SK-MEL-5 (cell line): ENCODE measurements at places on chromosomes 6 and 20.

GRCh38 chr6:38524436-38525145, 115.1 kb downstream of the BTBD9 start:
- no peak for DNase-seq

GRCh38 chr6:35181308-35181932, 32.3 kb upstream of the SCUBE3 start:
- no peak for DNase-seq

GRCh38 chr6:129890164-129890563, 29.0 kb upstream of the TMEM244 start:
- no peak for DNase-seq

GRCh38 chr6:118712969-118713368, 61.6 kb upstream of the CEP85L start:
- DNase-seq = peak; percentile 51

- DNase-seq = no peak
Observed at GRCh38 chr6:107534571-107535141, 44.7 kb downstream of the SOBP start.

GRCh38 chr6:163661272-163661671, 246.8 kb downstream of the QKI start:
- DNase-seq = no peak

DNA sequence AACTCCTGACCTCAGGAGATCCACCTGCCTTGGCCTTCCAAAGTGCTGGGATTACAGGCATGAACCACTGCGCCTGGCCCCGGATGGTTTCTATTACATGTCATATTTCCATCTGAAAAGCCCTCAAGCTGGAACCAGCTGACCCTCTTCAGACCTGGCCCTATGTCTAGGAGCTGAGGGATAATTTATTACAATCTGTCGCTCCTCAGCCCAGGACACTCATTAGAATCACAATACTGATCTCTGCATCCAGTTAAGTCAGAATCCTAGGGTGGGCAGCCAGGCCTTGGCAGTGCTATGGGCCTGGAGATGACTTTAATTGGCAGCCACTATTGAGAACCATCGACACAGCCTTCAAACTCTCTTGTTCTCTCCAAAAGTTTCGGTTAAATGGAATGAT, 162.6 kb upstream of the SNX9 start:
- no peak for DNase-seq

DNA sequence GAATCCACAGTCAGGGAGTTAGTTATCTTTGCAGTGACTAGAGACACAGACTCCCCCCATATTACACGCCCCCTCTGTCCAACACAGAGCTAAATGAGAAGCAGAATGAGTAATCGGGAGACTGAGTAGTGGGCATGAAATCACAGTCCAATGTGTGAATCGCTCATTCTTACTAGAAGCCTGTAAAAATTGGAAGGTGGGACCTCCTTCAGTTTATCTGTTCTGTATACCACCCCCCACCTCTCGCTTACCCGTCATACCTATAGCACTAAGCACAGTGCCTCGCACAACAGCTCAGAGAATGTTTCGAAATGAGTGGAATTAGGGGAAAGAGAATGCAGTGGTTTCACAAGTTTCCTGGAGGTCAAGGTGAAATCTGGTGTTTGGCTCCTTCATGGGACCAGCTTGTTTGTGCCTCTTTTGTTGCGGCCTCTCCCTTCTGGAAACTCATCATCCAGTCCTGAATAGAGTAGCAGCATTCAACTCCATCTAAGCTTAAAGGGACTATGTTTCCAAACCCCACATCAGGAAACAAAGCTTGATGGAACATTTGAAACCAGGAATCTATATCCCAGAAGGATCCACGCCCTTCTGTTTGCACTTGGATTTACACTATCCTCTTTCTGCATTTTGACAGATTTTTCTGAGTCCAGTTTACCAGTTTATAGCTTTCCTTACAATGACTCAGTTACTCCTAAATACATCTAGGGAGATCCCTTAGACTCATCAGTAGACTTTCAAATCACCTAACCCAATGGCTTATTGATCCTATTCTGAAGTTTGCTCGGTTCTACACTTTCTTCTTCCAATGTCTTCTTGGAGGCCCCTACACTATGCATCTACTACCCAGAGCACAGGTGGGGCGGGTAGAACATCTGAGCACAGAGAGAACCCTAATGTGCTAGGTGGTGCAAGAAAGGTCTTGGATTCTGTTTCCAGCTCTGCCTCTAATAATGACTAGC, 59.2 kb upstream of the PIM1 start:
- DNase-seq = no peak

DNA sequence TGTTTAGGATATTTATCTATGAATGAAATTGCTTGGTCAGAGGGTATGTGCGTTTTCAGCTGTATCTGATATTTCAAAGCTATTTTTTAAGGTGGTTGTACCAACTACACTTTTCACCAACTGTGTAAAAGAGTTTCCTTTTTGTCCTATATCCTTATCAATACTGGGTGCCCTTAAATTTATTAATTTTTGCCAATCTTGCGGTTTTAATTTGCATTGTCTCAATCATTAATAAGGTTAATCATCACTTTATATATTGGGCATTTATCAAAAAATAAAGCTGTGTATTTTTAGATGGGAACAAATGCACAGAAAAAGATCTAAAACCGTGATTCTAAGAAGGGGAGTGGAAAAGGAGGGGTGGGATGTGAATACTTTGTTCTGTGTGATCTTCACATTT, 66.7 kb upstream of the SALL4 start:
- DNase-seq = no peak

- DNase-seq = peak; percentile 74
Observed at GRCh38 chr6:166313255-166314070, 5.3 kb upstream of the PRR18 start.

GRCh38 chr20:3864518-3864917, 17.9 kb downstream of the MAVS start:
- DNase-seq = no peak

DNA sequence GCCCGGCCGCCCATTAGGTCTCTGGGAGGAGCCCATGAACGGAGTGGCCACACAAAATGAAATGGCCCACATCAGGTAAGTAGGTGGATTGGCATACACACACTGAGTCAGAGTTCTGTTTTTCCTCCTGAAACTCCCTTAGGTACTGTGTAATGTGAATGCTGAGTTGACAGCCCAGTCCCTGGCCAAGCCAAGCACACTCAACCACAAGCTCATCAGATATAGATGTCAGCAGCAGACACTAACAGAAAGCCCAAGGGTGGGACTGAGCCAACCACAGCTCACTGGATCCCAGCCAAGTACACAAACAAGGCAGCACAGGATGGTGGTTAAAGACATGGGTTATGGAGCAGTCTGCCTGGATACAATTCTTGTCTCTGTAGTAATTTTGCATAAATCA, 403.4 kb downstream of the GJA1 start:
- DNase-seq = no peak

DNA sequence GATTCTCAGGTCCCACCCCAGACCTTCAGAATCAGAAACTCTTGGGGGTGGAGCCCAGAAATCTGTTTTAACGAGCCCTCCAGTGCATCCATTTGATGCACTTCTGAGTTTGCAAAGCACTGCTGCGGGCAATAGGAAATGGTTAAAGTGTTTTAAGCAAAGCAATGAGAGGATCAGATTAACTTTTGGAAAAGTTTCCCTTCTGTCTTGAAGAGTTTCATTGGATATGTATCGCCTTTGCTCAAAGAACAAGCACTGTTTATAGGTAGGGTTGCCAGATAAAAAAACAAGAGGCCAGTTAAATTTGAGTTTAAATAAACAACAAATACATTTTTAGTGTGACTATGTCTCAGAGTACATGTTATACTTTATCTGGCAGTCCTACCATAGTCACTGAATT, 226.0 kb downstream of the BMP7 start:
- no peak for DNase-seq

GRCh38 chr20:45959956-45960630, 11.9 kb downstream of the ZNF335 start:
- DNase-seq = no peak

- DNase-seq = peak; percentile 67
Observed at GRCh38 chr6:26330859-26331217, 34.2 kb upstream of the BTN3A2 start.

GRCh38 chr20:21809961-21810523, 104.6 kb downstream of the PAX1 start:
- no peak for DNase-seq

DNA sequence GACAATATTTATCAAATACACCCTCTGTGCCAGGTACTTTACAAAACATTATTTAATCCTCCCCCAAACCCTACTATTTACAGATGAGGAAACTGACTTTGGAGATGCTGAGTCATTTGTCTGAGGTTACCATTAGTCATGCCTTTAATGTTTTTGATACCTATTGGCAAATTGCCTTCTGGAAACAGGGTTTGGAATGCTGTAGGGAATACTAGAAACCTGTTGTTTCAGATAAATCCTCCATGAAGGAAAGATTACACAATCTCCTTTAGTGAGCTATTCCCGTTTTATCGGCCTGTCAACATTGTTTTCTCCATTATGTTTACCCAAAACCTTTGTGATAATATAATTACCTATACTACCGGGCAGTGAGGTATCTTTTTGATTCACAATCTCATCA, 93.6 kb upstream of the ADGRF1 start:
- DNase-seq = peak; percentile 15

DNA sequence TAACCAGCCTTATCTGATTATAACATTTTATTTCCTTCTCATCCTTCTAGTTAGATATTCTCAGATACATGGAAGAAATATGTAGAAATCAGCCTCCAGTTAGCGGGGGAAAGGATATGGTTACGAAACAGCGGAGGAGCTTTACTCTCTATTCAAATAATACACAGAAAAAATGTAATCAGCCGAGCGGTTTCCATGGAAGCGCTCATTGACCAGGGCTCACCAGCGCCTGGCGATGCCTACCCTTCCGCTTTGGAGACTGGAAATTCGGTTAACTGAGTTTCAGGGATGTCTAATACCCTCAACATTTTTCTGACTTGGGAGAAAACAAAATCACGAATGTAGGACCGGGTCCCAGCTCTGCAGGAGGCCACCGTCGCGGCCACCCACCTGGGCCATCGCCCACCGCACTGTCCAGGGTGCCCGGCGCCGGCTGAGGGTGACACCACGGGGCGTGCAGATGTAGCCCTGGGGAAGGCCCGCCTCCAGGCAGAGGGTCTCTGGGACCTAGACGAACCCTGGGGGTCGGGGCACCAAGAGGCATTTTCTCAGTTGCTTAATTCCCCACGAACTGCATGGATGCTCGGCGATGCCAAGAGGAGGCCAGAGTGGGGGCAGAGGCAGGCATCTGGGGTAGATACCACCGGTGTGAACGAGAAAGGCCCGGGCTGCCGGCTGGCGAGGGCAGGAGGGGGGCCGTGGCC, 1.7 kb downstream of the PRR18 start:
- DNase-seq = no peak

- DNase-seq = no peak
Observed at GRCh38 chr20:38809942-38810341, 4.4 kb downstream of the PPP1R16B start.

DNA sequence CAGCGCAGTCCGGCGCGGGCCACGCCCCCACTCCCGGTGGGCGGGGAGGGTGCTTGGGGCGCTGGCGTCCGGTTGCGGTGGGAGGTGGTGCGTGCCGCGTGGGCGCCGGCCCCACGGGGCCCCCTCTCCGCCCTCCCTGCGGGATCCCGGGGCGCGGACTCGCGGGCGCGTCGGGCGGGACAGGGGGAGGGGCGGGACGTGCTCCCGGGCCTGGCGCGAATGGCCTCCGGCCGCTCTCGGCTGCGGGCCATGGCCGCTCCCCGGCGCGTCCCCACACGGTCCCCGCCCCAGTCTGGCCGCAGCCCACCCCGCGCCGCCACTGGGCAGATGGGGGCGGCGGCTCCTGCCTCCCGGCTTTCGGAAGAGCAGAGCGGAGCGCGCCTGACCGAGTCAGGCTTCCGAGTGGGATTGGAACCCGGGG, 771 bp upstream of the PPP1R3G start:
- no peak for DNase-seq

DNA sequence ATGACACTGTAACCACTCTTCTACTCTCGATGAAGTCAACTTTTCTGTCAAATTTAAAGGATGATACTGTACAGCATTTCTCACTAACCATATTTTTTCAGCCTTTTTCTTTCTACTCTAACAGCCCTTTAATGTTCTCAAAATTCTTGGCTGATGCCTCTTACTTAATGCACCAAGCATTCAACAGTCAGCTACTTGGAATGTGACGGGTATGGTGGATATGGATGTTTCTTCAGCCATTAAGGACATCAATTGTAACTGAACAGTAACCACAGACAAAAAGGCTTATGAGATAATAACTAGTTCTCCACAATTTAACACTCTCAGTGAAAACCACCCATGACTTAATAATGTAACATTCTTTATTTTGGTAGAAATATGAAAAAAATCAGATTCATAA, 467.2 kb upstream of the ZNF337 start:
- no peak for DNase-seq

DNA sequence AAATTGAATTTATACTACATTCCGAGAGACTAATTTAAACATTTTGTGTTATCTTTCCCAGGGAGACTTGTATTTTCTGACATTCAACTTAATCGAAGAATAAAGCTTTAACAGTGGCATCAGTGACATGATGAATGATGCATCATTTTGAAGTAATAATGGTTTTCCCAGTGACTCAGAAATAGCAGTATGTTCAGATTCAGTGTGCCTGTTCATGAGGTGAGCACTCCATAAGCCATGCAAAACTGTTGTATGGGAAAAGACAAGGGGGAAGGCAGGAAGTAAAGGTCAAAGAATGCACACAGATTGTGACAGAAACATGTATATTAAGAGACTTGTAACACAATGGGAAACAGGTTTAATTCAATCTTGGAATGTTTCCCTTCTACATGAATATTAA, 1348.2 kb upstream of the GJE1 start:
- no peak for DNase-seq

DNA sequence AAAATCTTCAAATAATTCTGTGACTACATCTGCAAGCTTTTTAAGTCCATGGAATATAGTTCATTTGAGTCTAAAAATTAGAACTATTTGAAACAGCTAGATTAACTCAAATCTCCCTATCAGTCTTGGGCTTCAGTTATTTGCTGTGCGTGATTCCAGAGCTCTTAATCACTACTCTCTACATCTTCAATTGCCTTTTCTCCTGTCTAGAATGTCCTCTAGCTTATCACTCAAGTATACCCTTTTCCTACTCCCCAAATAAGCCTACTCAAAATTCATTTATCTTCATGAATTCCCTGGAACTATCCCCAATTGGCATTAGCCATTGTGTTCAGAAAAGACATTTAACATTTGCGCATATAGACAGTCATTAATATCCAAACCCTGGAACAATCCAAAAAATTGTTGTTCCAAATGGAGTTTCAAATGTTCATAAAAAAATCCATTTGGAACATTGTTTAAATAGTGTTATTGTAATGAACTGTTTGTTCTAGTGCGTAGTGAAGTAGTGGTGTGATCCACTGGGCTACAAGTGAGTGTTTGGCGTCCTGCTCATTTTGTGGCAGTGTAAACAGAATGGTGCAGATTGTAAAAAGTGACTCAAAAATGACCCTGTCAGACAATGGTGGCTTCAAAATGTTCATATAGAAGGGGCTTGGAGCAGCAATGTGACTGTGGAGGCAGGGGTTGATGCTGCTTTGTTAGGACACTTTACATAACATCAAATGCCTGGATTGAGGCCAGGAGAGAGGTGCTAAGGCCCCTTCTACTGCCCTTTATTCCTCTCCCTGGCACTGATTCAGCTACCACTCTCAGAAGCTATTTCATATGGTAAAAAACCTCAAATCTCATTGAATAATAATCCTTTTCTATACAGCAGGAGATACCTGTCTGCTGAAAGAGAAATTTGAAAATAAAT, 122.3 kb downstream of the KIF6 start:
- DNase-seq = no peak

GRCh38 chr6:149252622-149253021, 64.9 kb upstream of the TAB2 start:
- DNase-seq = no peak

- DNase-seq = no peak
Observed at GRCh38 chr20:63152322-63153253, 63.3 kb downstream of the YTHDF1 start.
